Stimulated activated CD4-positive, alpha-beta T cell treated with anti-CD3 and anti-CD28 coated beads, TNF-alpha, amount 100 ng/mL, for 24 hours (primary cell): ENCODE measurements at places on chromosomes 3 and 15.

DNA sequence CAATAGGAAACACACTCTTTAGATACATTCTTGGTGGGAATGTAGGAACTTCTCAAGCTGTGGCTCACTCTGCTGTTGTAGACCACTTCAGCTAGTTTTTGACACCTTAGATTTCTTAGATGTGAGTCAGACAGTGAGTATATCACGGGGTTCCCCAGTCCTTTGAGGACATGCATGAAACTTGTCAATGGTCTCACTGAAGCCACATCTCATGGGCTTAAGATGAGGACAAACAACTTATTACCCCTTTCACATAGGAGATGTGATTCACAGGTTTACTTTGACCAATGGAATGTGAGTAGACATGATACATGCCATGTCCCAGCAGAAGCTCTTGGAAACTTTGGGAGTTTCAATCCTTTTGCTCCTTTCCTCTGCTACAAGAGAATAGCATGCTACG lies 325.5 kb downstream of the CHST2 start:
- DNase-seq, result no peak

DNA sequence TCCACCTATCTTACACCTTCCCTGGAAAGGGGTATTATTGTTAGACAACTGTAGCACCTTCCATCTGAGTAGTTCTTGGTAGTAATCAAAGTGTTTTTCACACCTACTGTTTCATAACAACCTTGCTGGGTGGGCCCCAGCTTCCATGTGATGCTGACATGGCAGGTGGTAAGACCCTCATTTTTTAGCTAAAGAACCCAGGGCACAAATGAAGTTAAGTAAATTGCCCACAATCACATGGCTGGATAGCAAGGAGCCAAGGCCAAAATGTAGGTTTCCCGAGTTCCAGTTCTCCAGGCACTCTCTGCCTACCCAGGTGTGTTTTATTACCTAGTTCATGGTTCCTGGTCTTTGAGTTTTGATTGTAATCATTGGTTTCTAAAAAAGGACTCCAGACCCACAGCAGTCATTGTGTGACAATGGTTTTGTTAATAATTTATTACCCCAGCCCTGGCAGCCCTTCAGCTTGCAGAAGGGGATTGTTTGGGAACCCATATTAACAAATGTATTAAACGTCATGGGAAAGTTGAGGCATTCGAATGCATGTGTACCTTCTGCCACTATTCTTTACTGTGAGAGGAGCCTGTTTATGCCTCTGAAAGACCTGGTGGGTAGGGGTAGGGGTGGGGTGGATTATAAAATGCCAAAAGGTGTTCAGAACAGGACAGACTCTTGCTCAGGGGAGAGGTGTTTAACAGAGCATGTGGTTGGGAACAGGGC lies 222.2 kb upstream of the BHLHE40 start:
- no peak for DNase-seq

- no peak for DNase-seq
Measured at GRCh38 chr3:189143321-189143720, 28.4 kb upstream of the TPRG1 start.

- no peak for DNase-seq
Measured at GRCh38 chr3:156843071-156843808, 17.1 kb downstream of the LEKR1 start.

DNA sequence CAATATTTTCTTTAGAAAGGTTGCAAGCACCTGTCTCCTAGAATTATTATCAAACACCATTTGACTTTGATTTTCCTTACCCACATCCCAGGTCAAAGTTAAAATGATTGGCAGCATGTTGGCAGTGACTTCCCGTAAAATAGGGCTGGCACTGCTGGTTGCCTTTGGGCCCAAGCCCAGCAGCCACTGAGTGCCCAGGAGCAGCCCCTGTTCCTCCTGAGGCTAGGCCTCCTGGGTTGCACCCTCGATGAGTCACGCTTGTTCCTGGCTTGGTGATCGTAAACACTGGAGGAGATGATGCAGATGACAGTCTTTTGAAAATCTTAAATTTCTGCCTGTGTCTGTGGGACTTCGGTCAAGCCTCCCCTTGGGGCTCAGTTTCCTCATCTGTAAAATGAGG lies 290.0 kb downstream of the TLE3 start:
- DNase-seq, result no peak

- DNase-seq, result no peak
Measured at GRCh38 chr15:91973481-91973880, 120.0 kb downstream of the SLCO3A1 start.

DNA sequence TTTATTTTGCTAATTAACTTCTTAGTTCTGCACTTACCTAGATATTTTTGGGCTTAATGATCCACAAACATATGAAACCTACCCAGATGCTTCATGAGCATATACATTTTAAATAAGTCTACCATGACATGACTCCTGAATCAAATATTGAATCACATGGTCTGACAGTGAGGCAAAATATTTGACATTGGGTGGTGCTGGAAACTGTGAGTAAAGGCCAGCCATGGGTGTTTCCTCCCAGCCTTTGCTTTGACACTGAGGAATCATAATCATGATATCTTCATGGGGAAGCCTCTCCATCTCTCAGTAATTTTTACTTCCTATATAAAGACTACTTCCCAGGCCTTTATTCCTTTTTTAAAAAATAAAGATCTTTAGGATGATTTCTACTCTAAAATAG lies 22.8 kb upstream of the SSR3 start:
- DNase-seq, result no peak

DNA sequence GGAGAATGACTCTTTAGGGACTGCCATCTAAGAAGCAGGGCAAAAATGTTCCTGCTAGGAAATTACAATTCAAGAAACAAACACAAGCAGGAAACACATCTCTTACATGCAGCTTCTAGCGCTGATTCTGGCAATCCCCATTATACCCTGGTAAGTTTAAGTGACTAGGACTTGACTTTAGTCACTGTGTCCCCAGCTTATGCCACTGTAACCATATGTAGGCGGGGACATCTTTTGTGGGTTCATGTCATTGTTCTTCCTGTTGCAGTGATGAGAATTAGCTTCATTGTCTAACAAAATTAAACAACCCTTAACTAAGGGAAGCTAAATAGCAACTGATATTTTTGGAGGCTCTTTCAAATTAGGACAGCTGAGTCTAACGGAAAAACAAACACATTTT lies 17.9 kb upstream of the FAM81A start:
- DNase-seq, result no peak

GRCh38 chr3:52983828-52984227 lies 62.0 kb downstream of the SFMBT1 start:
- DNase-seq, result no peak

- DNase-seq, result no peak
Measured at GRCh38 chr3:126317029-126317996, 39.9 kb downstream of the KLF15 start.

- no peak for DNase-seq
Measured at GRCh38 chr15:79115986-79116665, 25.5 kb upstream of the RASGRF1 start.
